Astrocyte (in vitro differentiated cells and primary cell): ENCODE measurements at places on chromosomes 16 and 17.

DNA sequence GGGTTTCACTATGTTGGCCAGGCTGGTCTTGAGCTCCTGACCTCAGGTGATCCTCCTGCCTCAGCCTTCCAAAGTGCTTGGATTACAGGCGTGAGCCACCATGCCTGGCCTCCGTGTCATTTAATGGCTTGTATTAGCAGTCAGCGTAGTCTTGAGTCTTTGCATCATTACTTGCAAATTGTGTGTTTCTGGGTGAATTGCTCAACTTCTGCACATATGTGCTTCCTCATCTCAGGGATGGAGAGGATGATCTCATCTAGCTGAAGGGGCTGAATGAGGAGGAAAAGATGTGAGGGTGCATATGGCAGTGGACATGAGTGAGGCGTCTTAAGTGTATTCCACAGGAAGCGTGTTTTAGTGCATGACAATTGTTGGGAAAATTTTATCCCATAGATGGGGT lies 155.8 kb downstream of the SNX29 start:
- DNase-seq = no peak

GRCh38 chr17:77916703-77917481 lies 41.6 kb upstream of the TNRC6C start:
- DNase-seq = no peak

DNA sequence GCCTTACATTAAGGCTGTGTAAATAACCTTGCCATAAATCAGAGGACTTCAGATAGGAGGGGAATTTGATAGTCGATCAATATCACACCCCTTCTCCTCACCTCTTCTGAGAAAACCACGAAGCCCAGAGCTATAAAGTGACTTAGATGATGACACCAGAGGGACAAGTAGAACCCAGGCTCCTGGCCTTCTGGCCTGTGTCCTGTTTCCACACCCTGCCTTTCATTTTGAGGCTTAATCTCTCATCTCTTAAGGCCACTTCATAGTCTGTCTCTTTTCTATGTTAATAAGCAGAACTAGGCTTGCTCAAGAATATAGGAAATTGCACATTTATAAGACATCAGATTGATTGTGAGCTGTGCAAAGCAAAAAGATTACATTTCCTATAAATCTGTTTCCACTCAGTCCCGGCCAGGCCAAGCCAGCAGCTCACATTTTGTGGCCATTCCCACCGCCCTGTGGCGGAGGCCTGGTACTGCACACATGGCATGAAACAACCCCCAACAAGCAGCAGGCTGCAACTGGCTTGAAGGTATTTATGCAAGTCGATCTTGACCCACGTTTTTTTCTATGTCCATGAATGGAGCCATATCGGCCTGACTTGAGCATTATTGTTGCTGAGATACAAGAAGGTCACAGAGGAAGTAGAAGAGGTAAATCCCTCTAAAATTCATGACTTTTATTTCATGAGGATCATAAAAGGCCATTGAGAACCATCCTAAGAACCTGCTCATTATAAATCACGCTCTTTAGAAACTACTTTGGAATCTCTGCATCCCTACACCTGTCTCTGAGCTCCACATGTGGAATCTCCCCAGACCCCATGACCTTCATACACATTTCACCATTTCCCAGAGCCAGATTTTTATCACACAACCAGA lies 93.7 kb downstream of the PMP22 start:
- DNase-seq = peak; percentile 36

GRCh38 chr17:28714281-28714680 lies 2.6 kb upstream of the PROCA1 start:
- DNase-seq = no peak

GRCh38 chr17:8192070-8192815 lies 2.3 kb upstream of the BORCS6 start:
- peak; percentile 83 for DNase-seq

DNA sequence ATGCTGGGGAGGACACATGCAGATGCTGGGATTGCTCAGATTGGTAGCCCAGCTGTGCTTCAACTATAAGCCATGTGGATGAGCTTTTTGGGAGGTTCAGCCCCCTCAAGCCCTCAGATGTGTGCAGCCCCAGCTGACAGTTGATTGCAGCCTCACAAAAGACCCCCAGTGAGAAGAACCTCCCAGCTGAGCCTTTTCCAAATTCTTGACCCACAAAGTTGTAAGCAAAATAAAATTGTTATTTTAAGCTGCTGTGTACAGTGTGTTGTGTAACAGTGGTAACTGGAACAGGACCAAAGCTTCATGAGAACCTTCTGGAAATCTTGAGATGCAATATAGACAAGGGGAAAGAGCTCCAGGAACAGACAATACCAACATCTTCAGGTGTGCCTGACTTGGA lies 156.8 kb upstream of the IRX3 start:
- no peak for DNase-seq

- DNase-seq = peak; percentile 25
Measured at GRCh38 chr16:65249768-65250167, 127.9 kb upstream of the CDH11 start.

- DNase-seq = peak; percentile 100
Measured at GRCh38 chr17:2192367-2193057, 111.1 kb downstream of the SMG6 start.

DNA sequence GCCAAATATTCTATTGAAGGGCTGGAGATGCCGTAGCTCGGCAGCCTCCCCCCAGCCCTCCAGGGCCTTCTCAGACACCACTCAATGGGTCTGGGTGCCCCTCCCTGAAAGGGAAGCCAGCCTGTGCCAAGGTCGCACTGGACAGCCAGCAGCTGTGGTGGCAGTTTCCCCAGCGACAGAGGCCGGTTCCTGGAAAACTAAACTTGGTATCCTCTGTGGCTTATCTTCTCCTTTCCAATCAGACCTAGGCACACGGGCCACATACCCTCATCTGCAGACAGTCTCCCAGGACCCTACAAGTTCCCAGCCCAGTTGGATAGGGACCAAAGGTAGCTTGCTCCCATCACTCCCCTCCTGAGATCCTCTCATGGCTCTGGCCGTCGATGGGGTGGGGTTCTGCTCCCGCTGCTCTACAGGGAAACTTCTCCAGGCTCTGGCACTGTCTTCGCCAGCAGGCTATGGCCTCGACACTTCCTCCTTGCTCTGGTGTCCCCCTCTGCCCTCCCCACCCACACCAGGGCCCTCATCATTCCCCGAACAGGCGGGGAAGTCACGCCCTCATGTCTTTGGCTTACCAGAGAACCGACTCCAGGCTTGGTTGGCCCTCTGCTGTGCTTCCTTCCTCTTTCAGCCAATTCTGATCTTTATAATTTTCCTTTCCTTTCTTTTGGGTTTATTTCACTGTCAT lies 18.3 kb upstream of the IL21R start:
- no peak for DNase-seq

- DNase-seq = no peak
Measured at GRCh38 chr16:59971264-59971663, 1237.1 kb upstream of the GOT2 start.

- DNase-seq = no peak
Measured at GRCh38 chr16:239948-240277, 5.3 kb downstream of the FAM234A start.

- DNase-seq = peak; percentile 46
Measured at GRCh38 chr17:1087381-1088241, 90.7 kb downstream of the TIMM22 start.

DNA sequence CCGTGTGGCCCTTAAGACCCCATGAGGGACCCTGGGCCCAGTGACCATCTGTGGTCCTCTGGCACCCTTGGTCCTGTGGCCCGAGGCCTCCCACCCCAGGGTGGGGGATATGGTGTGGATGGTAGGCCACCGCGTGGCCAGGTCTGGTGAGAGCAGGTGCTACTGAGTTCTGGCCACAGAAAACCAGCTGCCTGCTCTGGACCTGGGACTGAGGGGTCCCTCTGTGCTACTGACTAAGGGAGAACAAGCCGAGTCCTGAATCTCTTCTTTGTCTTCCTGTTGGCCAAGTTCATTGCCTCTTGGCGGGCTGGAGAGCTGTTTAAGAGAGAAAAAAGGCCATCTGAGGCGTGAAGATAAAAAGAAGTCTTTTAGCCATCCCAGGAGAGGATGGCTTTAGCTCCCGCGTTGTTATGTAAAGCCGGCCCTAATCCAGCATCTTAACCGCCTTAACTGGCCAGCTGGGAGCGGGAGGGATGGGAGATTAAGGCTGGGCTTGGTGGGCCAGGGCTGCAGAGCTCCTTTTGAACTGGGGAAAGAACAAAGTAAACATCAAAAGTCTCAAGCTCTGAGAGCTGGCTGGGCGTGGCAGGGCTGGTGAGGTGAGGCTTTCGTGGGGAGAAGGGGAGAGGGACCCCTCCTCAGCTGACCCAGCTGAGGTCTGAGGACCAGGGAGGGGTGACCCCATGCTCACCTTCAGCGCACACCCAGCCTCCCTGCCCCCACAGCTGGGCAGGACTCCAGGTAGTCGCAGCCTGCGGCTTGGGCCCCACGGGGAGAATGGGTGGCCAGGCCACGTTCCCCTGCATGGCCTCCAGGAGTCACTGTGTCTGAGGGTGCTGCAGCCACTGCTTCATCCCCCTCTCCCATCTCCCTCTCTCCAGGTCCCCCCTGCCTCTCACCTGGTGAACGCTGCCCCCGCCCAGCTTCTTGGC lies 62.4 kb downstream of the NKD1 start:
- DNase-seq = no peak

DNA sequence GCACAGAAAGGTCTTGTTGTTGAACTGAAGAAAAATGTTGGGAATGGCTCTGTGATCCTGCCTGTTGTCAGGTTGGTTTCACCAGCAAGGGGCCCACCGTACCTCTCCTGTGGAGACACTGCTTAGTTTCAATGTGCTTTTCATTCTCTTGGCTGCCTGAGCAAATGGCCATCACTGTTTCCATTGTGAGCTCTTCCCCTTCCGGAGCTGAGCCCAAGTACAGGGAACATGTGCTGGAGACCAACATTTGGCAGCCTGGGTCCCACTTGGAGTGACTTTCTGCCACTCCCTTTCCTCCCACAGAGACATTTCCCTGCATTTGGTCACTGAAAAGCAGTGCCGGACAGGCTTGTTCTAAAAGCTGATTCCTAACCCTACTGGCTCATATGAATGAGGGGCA lies 23.1 kb downstream of the GABARAPL2 start:
- no peak for DNase-seq

GRCh38 chr16:23337836-23338550 lies 35.9 kb downstream of the SCNN1B start:
- no peak for DNase-seq

DNA sequence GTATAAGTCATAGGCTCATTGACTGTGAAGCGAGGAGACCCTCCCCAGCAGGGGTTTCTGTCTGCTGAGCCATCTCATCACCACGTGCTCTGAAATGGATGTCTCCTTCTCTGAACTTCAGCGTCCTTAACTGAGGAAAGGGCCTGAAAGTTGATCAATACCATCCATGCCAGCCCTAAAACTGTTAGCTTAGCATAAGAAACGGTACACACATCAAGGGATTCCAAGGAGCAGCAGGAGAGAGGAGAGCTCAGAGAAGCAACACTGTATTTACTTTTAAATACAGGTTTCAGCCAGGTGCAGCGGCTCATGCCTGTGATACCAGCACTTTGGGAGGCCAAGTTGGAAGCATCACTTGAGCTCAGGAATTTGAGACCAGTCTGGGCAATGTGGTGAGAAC lies 248.9 kb upstream of the TNRC6C start:
- no peak for DNase-seq

GRCh38 chr16:84832488-84833143 lies 12.8 kb downstream of the CRISPLD2 start:
- peak; percentile 94 for DNase-seq

DNA sequence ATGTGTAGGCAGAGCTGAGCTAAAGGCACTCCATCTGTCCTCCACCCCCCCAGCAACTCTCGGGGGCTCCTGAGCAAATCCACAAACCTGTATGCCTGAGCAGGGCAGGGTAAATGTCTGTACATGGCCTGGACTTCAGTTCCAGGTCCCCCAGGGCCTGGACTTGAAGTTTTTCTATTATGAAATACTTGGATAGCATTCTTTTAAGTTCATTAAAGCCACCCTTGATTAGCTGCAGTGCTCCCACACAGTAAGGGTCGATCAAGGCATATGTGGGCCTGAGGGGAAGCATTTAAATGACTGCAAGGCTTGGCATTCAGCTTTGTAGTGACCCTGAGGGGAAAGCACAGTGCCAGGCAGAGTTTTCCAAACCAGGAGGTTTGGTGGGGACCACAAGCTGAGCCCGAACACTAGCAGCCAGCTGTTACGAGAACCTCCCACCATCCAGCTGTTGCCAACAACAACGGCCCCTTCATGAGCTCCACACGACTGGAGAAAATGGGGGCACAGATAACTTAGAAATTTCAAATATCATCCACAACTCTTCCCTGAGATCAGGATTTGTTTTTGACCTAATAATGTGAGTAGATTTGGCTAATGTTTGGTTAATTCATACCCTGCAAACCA lies 6.7 kb downstream of the FAM117A start:
- DNase-seq = no peak

- no peak for DNase-seq
Measured at GRCh38 chr17:55388842-55389241, 32.8 kb downstream of the MMD start.
